A549 treated with CORT108297 at 1 μM for 4 hours (cell line): ENCODE measurements at places on chromosomes 4 and X. TPM values are rescaled to one million over a fixed set of nuclear protein-coding genes. Genes with fewer than 3 reads are reported as not detected.

WAS gene
- total RNA-seq: 0.21 to 0.36 TPM (median 0.25 TPM) in 5 replicates

MAGED4 gene
- total RNA-seq: 6.3 to 9.9 TPM (median 8.3 TPM) in 5 replicates

XAGE2 gene
- not detected in 5 replicates for total RNA-seq

PGK1 gene
- 561 to 601 TPM (median 563 TPM) in 5 replicates for total RNA-seq

CHRDL1 gene
- total RNA-seq: 0.01 to 0.06 TPM in 2 of 5 replicates, not detected in the others

CXCL6 gene
- 0.05 to 0.12 TPM (median 0.07 TPM) in 3 of 5 replicates, not detected in the others for total RNA-seq

PTTG2 gene
- total RNA-seq: not detected in 5 replicates

TNIP3 gene
- 0.14 to 0.66 TPM (median 0.53 TPM) in 5 replicates for total RNA-seq

TFE3 gene
- total RNA-seq: 46.9 to 59.1 TPM (median 58.1 TPM) in 5 replicates

TEC gene
- 1.6 to 2.2 TPM (median 1.8 TPM) in 5 replicates for total RNA-seq

IL13RA2 gene
- 0.06 to 0.08 TPM (median 0.06 TPM) in 3 of 5 replicates, not detected in the others for total RNA-seq

NHS gene
- total RNA-seq: 3.4 to 5.6 TPM (median 4.5 TPM) in 5 replicates

COX7B2 gene
- not detected in 5 replicates for total RNA-seq

DCAF12L2 gene
- 0.05 to 0.12 TPM (median 0.10 TPM) in 5 replicates for total RNA-seq

CXorf49 gene
- not detected in 5 replicates for total RNA-seq

CXCL11 gene
- 0.09 to 0.51 TPM (median 0.18 TPM) in 5 replicates for total RNA-seq

GJB1 gene
- total RNA-seq: 0.11 TPM in 1 of 5 replicates, not detected in the others

GABRQ gene
- 0.17 to 0.23 TPM (median 0.21 TPM) in 5 replicates for total RNA-seq

CSN1S1 gene
- not detected in 5 replicates for total RNA-seq

FGF16 gene
- not detected in 5 replicates for total RNA-seq

SMR3B gene
- total RNA-seq: not detected in 5 replicates

HMGN5 gene
- 2.2 to 4.3 TPM (median 2.3 TPM) in 5 replicates for total RNA-seq

IDS gene
- total RNA-seq: 89.4 to 114 TPM (median 107 TPM) in 5 replicates

TBC1D8B gene
- 1.2 to 1.6 TPM (median 1.3 TPM) in 5 replicates for total RNA-seq

MAGEA1 gene
- total RNA-seq: 0.09 to 0.21 TPM (median 0.14 TPM) in 5 replicates

MAOA gene
- total RNA-seq: 0.17 to 0.80 TPM (median 0.35 TPM) in 5 replicates

UVSSA gene
- 2.9 to 5.8 TPM (median 5.4 TPM) in 5 replicates for total RNA-seq

MAGEB4 gene
- not detected in 5 replicates for total RNA-seq

TAF9B gene
- total RNA-seq: 12.2 to 13.6 TPM (median 12.6 TPM) in 5 replicates

SLC25A31 gene
- total RNA-seq: not detected in 5 replicates

XK gene
- total RNA-seq: 0.32 to 0.47 TPM (median 0.36 TPM) in 5 replicates

MTTP gene
- not detected in 5 replicates for total RNA-seq

TMSB15C gene
- total RNA-seq: 0.09 to 0.28 TPM (median 0.15 TPM) in 5 replicates

SLIT2 gene
- 0.01 to 0.04 TPM (median 0.02 TPM) in 3 of 5 replicates, not detected in the others for total RNA-seq

NEXMIF gene
- total RNA-seq: 0.01 TPM in 2 of 5 replicates, not detected in the others

TEX13D gene
- not detected in 5 replicates for total RNA-seq

TEX13A gene
- not detected in 5 replicates for total RNA-seq

TCEAL5 gene
- not detected in 5 replicates for total RNA-seq

ABCB7 gene
- 14.5 to 15.8 TPM (median 15.5 TPM) in 5 replicates for total RNA-seq

ACE2 gene
- not detected in 5 replicates for total RNA-seq

WDFY3 gene
- 7.3 to 9.9 TPM (median 8.3 TPM) in 5 replicates for total RNA-seq

UCP1 gene
- total RNA-seq: 0.07 TPM in 1 of 5 replicates, not detected in the others

GAGE12J gene
- total RNA-seq: not detected in 5 replicates

EGFL6 gene
- not detected in 5 replicates for total RNA-seq

PALLD gene
- 53.9 to 93.2 TPM (median 69.1 TPM) in 5 replicates for total RNA-seq

CMC4 gene
- total RNA-seq: 14.7 to 18.7 TPM (median 16.1 TPM) in 5 replicates

ADGRA3 gene
- total RNA-seq: 19.6 to 22.7 TPM (median 21.4 TPM) in 5 replicates

IBSP gene
- not detected in 5 replicates for total RNA-seq

CABS1 gene
- not detected in 5 replicates for total RNA-seq

SLC25A43 gene
- 27.8 to 34.1 TPM (median 32.5 TPM) in 5 replicates for total RNA-seq

OPRPN gene
- total RNA-seq: not detected in 5 replicates

PRIMPOL gene
- total RNA-seq: 5.8 to 7.0 TPM (median 6.6 TPM) in 5 replicates

EOLA2 gene
- 51.0 to 61.1 TPM (median 58.1 TPM) in 5 replicates for total RNA-seq

C4orf54 gene
- not detected in 5 replicates for total RNA-seq

RS1 gene
- total RNA-seq: not detected in 5 replicates
